Stimulated activated CD4-positive, alpha-beta T cell treated with anti-CD3 and anti-CD28 coated beads, Interleukin-15, amount 100 ng/mL, for 1 hour (primary cell): ENCODE measurements at places on chromosomes 12 and 14.

GRCh38 chr12:115810122-115810901, 467.2 kb downstream of the MED13L start:
- no peak for DNase-seq

DNA sequence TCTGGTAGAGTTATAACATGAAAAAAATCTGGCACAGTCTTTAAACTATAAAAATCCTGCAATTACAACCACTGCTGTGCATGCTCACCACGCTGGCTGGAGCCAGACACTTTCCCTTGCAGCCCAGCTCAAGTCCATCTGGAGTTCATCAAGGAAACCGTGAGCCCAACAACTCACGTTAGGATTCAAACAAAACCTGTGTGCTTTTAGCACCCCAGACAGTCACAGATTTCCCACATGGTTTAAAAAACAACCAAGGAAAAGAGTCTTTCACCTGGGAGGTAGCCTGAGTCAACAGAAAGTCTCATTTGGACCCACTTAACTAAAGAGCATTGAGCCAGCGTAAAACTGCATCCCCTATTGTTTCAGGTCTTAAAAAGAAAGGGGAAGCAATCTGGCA, 4.7 kb downstream of the LRIG3 start:
- no peak for DNase-seq

DNA sequence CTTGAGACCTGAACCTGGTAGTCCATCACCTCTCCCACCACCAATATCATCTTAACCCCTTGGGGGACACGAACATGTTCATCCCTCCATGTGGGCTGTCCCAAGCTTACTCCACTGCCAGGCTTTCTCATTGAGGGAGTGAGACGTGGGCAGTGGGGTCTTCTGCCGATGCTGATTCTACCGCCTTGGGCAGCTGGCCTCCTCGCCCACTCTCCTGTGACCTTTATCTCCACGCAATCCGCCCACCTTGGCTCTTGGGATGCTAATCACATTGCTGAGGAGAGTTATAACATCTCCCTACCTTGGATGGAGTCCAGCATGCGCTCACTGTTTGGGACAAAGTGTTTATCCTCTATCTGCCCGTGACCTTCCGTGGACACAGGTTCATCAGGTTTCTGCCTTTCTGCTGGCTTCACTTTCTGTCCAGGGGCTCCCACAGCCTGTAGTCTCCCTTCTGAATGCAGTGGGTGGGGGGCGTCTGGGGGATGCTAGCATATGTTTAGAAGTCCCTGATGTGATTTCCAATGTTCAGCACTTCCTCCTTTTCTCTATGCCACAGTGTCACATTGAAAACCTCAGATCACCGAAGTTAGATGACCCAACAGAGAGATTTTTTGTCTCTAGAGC, 53.2 kb upstream of the ESRRB start:
- DNase-seq: no peak

GRCh38 chr12:112116232-112117060, 7.9 kb upstream of the NAA25 start:
- no peak for DNase-seq

- DNase-seq: no peak
These were observed 1.1 kb upstream of the BMP4 start for GRCh38 chr14:53957739-53958138.

GRCh38 chr12:77847060-77847541, 16.4 kb downstream of the NAV3 start:
- DNase-seq: no peak

DNA sequence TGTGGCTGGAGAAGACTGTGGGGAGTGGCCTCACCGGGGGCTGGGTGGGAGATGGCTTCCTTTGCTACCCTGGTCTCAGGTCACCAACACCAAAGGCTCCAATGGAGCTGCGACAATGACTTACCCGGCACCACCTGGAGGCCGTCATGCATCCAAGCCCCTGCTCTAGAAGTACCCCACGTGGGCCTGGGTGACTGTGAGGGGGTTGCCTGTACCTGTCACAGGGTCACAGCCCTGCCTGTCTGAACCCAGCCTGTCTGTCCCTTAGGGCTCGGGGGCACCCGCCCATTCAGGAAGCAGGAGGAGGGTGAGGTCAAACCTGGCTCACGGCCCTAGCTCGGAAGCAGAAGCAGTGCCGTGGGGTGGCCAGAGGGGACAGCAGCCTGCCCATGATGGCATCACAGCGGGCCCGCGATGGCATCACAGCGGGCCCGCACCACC, 18.9 kb downstream of the ABCB9 start:
- no peak for DNase-seq

DNA sequence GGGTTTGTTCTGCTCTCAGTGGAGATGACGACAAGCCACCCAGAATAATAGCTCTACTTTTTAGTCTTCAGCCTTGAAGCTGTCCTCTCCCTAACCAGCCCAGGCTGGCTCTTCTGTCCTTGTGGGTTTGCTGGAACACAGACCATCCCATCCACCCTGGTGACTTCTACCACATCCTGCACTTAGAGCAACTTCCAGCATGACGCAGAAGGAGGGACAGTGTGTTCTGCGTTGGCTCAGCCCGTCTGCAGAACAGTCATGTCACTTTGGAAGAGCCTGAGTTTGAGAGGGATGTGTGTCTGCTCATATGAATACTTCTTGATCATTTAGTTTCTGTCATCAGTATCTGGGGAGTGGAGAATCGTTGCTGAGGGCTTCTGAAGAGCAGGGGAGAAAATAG, 198.0 kb downstream of the CACNA1C start:
- DNase-seq: no peak

- no peak for DNase-seq
These were observed 470.9 kb downstream of the VRK1 start for GRCh38 chr14:97268097-97268496.

GRCh38 chr12:67645601-67646000, 2.9 kb upstream of the DYRK2 start:
- no peak for DNase-seq

DNA sequence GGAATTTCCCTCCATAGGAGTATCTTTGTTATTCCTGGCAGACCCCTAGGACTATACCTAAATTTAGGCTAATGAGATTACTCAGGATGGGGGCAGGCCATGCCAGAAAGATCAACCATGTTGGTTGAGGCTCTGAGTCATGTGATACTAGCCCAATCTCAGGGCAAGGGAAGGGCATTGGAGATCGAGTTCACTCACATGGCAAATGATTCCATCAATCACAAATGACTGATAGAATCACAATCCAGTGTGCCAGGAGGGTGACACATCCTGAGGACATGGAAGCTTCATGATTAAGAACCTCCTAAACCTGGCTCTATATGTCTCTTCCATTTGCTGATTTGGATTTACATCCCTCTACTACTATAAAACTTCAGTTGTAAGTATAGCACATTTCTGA, 182.3 kb downstream of the NTF3 start:
- DNase-seq: no peak

- no peak for DNase-seq
These were observed 253.8 kb downstream of the TTC8 start for GRCh38 chr14:89078021-89078795.
